ENCODE measurements at places on chromosomes 12 and 14. TPM values are rescaled to one million over a fixed set of nuclear protein-coding genes. Genes with fewer than 3 reads are reported as not detected.

The MIA2 gene
- 29.5 TPM for total RNA-seq

The DCN gene
- total RNA-seq: 540 TPM

The KRT73 gene
- total RNA-seq: not detected

The PAX9 gene
- total RNA-seq: 2.1 TPM

The SLCO1A2 gene
- total RNA-seq: not detected

The LTBR gene
- 167 TPM for total RNA-seq

The TOMM20L gene
- not detected for total RNA-seq

The REM2 gene
- 0.18 TPM for total RNA-seq

The CCT2 gene
- 132 TPM for total RNA-seq

The IQSEC3 gene
- 4.3 TPM for total RNA-seq

The MMP14 gene
- total RNA-seq: 172 TPM

The TCL1B gene
- total RNA-seq: not detected

GRCh38 chr12:14993117-14993516 is 20.3 kb downstream of the PDE6H start:
- no peak for DNase-seq

- no peak for DNase-seq
These were observed 57.3 kb downstream of the AVPR1A start for GRCh38 chr12:63093711-63094110.

GRCh38 chr12:24553259-24553658 is 395.6 kb downstream of the BCAT1 start:
- DNase-seq: no peak

DNA sequence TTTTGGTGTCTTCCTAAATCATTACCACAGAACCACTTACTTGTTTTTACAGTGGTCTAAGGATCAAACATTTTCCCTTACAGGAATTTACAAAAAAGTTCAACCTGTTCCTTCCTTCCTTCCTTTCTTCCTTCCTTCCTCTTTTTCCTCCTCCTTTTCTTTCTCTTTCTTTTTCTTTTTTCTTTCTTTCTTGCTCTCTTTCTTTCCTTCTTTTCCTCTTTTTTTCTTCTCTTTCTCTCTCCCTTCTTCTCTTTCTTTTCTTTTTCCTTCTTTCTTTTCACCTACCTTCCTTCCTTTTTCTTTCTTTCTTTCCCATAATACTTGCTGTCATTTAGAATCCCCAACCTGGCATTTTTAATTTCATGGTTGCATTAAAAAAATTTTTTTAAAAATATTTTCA is 59.2 kb upstream of the PPP4R3A start:
- DNase-seq: no peak

DNA sequence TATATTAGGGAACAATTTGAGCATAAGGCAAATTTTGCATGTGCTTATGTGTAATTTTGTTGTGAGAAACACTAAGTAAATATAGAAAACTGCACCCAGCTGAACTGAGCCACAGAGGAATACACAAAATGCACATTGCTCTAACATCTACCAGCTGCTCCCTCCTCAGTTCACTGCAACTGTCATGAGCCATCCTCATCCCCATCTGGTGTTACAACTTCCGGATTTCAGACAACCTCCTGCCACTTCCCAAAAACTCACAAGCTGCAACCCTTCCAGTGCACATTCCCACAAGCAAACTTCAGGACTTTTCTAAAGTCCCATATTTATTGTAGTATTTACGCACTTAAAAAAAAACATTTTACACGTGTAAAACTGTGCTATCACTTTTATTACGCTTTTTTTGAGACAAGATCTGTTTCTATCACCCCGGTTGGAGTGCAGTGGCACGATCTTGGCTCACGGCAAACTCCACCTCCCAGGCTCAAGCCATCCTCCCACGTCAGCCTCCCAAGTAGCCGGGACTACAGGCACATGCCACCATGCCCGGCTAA is 169.1 kb upstream of the TBX3 start:
- DNase-seq: no peak

DNA sequence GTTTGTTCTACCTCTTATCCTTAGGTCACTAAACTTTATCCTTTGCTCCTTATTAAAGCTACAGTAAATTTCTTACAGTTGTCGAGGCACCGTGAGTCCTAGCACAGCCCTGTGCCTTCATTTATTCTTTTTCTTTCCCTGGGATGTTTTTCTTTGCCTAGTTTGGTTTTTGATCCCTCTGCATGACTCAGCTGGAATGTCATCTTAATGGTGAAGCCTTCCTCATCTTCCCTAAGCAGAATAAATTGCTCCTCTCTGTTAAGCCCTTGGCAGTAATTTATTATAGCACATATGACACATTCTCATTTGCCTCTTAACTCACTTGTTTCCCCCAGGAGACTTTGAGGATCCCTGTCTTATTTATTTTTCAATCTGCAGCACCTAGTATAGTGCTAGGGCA is 16.6 kb downstream of the ACTR10 start:
- DNase-seq: no peak

GRCh38 chr14:83260751-83261150 is 1727.1 kb upstream of the SEL1L start:
- no peak for DNase-seq

DNA sequence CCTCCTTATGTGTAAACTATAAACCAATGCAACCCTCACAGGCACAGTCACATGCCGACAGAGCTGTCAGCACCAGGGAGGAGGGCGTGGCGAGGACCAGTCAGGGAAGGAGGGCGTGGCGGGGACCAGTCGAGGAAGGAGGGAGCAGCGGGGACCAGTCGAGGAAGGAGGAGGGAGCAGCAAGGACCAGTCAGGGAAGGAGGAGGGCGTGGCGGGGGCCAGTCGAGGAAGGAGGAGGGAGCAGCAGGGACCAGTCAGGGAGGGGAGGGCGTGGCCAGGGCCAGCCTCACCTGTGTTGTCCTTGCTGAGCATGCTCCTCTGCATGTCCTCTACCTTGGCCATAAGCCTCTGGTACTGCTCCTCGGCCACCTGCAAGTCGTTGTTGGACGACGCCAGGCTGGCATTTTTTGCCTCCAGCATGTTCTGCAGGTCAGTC is 24.2 kb downstream of the GOLGA3 start:
- peak; percentile 82 for DNase-seq

DNA sequence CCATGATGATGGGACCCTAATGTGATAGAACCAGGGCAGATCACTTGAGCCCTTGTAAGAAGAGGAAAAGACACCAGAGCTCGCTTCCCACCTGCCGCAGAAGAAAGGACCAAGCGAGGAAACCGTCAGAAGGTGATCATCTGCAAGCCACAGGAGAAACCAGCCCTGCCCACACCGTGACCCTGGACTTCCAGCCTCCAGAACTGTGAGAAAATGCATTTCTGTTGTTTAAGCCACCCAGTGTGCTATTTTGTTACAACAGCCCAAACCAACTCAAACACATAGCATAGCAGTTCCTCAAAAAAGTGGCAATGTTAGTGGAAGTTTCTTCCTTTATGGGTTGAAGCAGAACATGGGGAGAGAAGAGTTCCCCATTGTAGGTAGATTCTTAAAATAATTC is 107.9 kb upstream of the BCL2L14 start:
- no peak for DNase-seq

DNA sequence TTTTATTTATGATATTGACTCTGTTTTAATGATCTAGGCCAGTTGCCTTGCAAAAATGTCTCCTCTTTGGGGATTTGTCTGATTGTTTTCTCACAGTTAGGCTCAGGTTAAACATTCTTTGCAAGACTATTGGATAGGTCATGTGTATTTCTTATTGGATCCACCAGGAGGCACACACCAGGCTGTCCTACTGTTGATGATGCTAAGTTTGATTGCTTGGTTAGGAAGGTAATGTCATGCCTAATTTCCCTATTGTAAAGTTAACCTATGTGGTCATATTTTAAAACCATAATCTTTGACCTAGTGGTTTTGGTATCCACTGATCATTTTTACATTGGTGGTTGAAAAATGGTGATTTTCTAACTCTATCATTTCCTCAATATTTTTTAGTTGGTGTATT is 137.1 kb downstream of the BRMS1L start:
- DNase-seq: no peak

GRCh38 chr14:69324341-69324931 is 64.5 kb downstream of the GALNT16 start:
- DNase-seq: no peak

DNA sequence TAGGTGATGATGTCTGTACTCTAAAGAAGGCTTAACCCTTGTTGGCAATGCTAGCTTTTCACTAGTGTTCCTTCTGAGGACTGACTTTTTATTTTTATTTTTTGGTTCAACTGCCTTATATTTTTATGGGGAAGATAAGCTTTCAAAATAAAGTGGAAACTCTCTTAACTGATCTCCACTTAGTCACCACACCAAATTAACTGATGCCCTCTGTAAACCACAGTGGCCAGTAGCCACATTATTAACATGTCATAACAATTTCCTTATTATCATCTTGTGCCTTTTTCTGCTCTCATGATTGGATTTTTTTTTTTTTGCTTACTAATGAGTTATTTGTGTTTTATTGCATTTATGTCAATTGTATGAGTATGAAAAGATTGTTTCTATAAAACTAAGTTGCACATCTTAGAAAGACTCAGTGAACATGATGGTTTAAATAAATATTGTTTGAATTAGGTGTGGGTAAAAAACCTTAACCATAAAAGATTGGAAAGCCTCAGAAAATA is 56.9 kb downstream of the SCFD1 start:
- no peak for DNase-seq

GRCh38 chr14:72685456-72685855 is 208.4 kb downstream of the DPF3 start:
- DNase-seq: no peak

DNA sequence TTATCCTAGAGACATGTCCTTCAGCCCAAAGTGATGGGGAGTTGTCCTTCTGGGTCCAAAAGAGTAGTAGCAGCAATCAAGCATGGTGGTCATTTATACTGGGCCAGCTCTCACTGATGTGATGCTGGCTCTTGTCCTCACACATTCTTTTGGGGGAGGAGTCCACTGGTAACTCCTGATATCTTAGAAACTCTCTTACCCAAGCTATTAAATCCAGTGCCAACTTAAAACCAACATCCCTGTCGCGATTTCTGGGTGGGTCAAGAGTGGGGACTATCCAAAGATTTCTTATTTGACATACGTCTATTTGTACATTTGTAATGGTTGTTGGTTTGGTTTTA is 24.6 kb downstream of the DDX47 start:
- DNase-seq: no peak

DNA sequence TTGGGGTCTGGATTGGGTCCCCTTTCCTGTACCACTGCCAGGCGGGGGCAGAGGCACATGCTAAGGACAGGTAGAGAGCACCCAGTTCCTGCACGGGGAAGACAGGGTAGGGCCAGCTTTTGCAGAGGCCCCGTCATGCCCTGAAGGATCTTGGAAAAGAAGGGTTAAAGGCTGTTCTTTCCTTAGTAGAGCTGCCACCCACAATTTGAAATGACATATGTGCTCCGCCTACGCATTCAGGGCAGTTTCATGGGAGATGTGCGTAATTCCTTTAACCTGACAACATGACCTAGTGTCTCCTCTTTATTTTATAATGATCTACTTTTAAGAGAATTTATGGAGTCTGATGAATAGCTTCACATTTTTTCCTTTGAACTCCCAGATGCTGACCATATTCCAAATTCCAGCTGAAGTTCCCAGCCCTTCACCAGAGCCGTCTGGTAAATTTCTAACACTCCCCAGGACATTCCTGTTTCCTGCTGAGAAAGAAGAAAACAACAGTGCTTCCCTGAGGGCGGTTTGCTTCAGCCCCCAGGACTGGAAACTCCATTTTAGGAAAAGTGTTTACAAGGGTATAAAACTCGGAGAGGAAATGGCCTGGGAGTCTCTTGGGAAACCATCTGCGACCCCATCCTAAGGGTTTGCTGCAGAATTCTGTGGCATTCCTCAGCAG is 58.9 kb upstream of the PLEKHG3 start:
- no peak for DNase-seq

DNA sequence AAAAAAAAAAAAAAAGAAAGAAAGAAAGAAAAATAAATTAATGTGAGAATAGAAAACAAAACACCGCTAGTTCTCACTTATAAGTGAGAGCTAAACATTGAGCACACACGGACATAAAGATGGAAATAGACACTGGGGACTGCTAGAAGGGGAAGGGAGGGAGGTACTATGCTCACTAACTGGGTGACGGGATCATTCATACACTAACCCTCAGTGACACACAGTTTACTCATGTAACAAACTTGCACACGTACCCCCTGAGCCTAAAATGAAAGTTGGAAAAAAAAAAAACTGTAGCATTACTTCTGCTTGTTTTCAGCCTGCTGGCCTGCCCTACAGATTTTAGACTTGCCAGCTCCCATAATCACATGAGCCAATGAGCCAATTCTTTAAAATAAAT is 10.5 kb upstream of the PRMT5 start:
- DNase-seq: no peak

GRCh38 chr12:20280515-20280914 is 87.8 kb upstream of the PDE3A start:
- DNase-seq: no peak

- peak; percentile 74 for DNase-seq
These were observed 126.4 kb downstream of the DUSP6 start for GRCh38 chr12:89225808-89226411.

DNA sequence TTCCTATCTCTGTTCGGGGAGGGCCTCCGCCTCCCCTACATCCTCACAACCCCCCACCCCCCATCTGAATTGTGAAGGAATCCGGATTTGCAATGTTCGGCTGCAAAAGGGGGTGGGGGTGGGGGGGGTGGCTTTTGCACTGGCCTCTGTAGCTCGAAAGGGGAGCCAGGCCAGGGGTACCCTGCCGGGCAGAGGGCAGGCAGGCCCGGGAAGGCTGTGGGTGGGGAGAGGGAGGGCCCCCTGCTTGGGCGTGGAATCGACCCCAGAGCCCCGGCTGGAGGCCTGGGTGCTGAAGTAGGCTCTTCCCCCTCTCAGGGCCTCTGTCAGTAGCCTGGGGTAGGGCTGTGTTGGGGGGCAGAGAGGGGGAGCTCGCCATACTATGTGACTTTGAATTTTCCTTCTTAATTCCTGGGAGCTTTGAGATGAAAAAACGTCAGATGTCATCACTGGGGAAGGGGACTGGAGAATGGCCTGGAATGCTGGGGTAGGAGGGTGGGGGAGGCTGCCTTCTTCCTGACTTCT is 1.1 kb downstream of the LRP1 start:
- DNase-seq: no peak

GRCh38 chr14:93752980-93753561 is 35.2 kb downstream of the PRIMA1 start:
- no peak for DNase-seq

DNA sequence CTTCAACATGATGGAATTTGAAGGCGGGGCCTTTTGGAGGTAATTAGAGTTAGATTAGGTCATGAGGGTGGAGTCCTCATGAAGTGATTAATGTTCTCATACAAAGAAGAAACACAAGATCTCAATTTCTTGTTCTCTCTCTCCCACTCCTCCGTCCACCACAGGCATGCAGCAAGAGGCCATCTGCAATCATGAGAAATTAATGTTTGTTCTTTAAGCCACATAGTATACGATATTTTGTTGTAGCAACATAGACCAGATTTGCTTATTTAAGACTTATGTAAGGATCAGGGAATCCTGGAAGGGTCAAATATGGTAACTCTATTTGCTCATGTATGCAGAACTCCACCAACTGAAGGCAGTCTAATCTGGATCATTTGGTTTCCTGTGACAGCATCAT is 429.0 kb downstream of the LRIG3 start:
- no peak for DNase-seq

DNA sequence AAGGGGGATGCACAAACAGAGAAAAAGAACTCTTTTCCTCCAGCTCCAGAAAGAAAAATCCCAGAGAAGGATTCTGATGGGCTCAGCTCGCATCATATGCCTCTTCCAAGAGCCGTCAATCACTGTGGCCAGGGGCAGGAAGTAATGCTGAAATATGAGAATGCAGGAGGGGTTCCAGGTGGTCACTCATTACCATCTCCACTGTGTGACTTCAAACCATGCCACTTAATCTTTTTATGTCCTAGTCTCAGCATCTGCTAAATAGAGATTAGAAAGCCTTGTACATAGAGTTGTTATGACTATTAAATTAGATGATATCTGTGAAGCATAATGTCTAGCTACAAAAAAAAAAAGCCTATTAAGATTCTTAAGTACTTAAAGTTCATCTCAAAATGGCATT is 65.6 kb upstream of the FICD start:
- DNase-seq: no peak
